Left ventricle myocardium inferior (tissue), 1 donor: ENCODE measurements at places on chromosomes 2 and 18. TPM values are rescaled to one million over a fixed set of nuclear protein-coding genes. Genes with fewer than 3 reads are reported as not detected.

- peaks cover 19% of the 10 kb centered on the region for H3K4me1 ChIP-seq
- no peak overlapping the region for H3K27ac ChIP-seq
- no peak overlapping the region for H3K4me3 ChIP-seq
- no peak for DNase-seq
Observed at GRCh38 chr2:219079417-219079816, 18.7 kb upstream of the IHH start.

DNA sequence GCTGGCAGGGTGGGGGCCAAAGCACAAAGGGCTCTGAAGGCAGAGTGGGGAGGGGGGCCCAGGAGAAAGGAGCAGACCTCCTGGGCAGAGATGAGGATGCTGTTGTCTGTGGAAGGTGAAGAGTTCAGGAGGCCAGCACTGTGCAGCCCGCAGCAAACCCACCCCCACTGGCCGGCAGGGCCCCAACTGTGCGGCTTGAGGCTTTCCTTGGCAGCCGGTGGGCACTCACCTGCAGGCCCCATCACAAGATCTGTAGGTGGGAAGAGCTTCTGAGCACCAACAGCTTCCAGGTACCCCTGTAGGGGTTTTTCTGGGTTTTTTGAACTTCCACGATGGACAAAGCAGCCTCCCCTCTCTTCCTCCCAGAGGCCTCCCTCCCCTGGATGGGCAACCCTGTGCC, 72.9 kb downstream of the NDUFA10 start:
- H3K36me3 ChIP-seq = no peaks in the 10 kb centered on the region
- H3K27ac ChIP-seq = no peak overlapping the region
- peaks cover 54% of the 10 kb centered on the region for H3K4me1 ChIP-seq
- H3K4me3 ChIP-seq = no peak overlapping the region
- no peaks in the 10 kb centered on the region for H3K27me3 ChIP-seq

- H3K36me3 ChIP-seq = no peaks in the 10 kb centered on the region
- no peak overlapping the region for H3K27ac ChIP-seq
- H3K27me3 ChIP-seq = no peaks in the 10 kb centered on the region
Observed at GRCh38 chr2:48714245-48714644, 41.3 kb downstream of the LHCGR start.

DNA sequence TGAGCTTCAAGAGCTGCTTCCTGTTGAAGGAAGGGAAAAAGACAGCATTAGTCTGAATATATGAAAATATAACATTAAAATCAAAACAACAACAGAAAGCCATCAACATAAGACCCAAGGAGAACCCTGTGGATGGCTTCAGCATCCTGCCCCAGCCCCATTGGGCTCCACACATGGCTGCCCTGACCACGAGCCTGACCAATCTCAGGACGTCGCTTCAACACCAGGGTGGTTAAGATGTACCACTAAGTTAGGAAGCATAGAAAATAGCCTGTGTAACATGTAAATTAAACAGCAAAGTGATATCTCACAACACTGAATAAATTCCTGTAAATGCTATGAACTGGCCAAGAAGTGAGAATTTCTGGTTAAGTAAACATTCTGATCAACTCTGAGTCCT, 77.2 kb upstream of the CD226 start:
- no peak for DNase-seq
- H3K36me3 ChIP-seq = peaks cover 61% of the 10 kb centered on the region
- no peak overlapping the region for H3K4me3 ChIP-seq

- no peak overlapping the region for H3K4me3 ChIP-seq
- no peaks in the 10 kb centered on the region for H3K27me3 ChIP-seq
- DNase-seq = no peak
- no peaks in the 10 kb centered on the region for H3K36me3 ChIP-seq
- H3K27ac ChIP-seq = no peak overlapping the region
- H3K4me1 ChIP-seq = peaks cover 8% of the 10 kb centered on the region
Observed at GRCh38 chr2:182610231-182610630, 105.8 kb upstream of the DNAJC10 start.

DNA sequence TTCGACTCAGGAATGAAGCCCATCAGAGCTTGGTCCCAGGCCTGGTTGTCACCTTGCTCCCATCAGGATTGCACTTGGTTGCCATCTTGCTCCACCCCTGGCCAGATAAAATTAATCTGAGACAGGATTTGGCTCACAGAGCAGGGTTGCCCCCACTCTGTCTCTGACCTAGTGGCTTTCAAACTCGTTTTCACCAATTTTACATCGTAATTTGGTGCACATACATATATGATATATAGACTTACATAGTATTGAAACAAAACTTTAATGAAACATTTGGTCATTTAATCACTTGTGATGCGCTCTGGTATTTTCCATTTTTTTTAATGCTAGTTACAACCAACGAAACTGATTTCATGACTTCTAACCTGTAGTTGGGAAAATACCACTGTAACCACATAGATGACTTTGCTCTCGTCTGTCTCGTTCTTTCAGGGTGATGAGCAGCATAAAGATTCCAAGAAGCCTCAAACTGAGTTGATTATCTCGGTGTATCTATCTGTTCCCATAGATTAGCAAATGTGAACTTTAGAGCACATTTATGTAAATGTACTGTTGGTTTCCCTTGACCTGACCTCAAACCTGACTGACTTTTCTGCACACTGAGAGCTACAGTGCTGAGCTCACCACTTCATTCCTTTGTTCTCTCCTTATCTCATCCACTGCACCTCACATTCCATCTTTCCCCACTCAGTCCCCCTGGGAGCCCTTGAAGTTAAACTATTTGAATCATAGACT, 30.5 kb upstream of the PLB1 start:
- no peaks in the 10 kb centered on the region for H3K36me3 ChIP-seq
- H3K27ac ChIP-seq = no peak overlapping the region
- DNase-seq = no peak
- H3K27me3 ChIP-seq = no peaks in the 10 kb centered on the region
- no peak overlapping the region for H3K4me3 ChIP-seq

GRCh38 chr2:156958374-156958773, 299.1 kb upstream of the GALNT5 start:
- no peak for DNase-seq
- H3K36me3 ChIP-seq = no peaks in the 10 kb centered on the region
- no peaks in the 10 kb centered on the region for H3K27me3 ChIP-seq
- no peaks in the 10 kb centered on the region for H3K4me1 ChIP-seq

GRCh38 chr2:156955701-156956100, 301.8 kb upstream of the GALNT5 start:
- no peaks in the 10 kb centered on the region for H3K4me1 ChIP-seq
- H3K27me3 ChIP-seq = no peaks in the 10 kb centered on the region
- no peaks in the 10 kb centered on the region for H3K36me3 ChIP-seq
- no peak overlapping the region for H3K4me3 ChIP-seq

DNA sequence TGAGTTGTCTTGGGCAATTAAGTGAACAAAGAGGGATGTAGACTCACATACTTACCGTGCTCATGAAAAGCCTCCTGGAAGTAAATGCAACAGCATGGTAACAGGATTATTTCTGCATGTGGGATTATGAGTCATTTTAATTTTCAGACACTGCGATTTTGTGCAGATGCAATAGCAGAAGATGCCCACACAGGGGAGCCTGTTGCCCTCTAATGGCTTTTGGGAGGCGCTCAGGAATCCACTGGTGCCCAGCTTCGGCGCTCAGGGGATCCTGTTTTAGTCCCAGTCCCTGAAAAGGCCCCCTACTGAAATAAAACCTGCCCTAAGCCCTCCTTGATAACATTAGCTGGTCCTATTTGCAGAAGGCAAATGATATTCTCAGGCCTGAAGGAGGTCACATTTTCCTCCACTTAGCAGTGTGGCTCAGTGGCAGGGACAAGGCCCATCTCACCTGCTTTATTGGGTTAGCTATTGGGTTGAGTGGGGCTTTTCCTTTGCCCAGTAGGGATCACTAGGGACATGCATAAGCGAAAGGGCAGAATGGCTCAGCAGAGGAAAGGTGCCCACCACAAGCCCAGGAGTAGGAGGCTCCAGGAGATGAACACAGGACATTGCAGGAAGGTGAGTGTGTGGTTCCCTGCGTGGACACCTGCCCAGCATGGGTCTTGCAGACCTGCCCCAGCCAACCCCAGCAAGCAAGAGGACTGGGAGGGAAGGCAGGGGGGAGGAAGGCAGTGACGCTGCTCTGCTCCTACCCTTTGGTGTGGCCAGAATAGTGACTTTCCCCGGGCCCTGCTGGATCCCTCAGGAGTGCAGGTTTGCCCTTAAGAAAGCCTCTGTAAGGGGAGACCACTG, 26.5 kb upstream of the KCNS3 start:
- peak; percentile 24 for DNase-seq
- no peak overlapping the region for H3K4me3 ChIP-seq
- H3K27me3 ChIP-seq = peaks cover 28% of the 10 kb centered on the region
- no peaks in the 10 kb centered on the region for H3K36me3 ChIP-seq
- no peak overlapping the region for H3K27ac ChIP-seq

DNA sequence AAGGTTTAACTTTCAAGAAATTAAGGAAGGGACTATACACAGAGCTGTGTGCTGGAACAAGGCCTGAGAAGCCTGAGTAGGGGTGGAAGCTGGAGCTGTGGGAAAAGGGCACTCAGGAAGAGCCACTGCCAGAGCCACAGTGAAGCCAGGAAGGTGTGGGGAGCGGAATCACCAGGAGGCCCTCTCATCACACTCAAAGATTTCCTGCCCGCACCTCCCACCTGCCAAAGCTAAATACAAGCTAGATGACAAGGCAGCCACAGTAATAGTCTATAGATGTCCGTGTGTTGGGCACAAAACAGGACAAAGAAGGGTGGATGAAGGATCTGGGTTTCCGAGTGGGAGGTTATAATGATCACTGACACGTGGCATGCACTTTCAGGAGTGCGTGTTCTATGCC, 126.0 kb downstream of the ZNF532 start:
- no peak for DNase-seq
- H3K27me3 ChIP-seq = no peaks in the 10 kb centered on the region
- H3K36me3 ChIP-seq = peaks cover 11% of the 10 kb centered on the region
- no peak overlapping the region for H3K4me3 ChIP-seq

GRCh38 chr2:205311201-205311600, 371.1 kb upstream of the NRP2 start:
- H3K36me3 ChIP-seq = no peaks in the 10 kb centered on the region
- no peak for DNase-seq
- no peaks in the 10 kb centered on the region for H3K4me1 ChIP-seq
- no peak overlapping the region for H3K27ac ChIP-seq

DNA sequence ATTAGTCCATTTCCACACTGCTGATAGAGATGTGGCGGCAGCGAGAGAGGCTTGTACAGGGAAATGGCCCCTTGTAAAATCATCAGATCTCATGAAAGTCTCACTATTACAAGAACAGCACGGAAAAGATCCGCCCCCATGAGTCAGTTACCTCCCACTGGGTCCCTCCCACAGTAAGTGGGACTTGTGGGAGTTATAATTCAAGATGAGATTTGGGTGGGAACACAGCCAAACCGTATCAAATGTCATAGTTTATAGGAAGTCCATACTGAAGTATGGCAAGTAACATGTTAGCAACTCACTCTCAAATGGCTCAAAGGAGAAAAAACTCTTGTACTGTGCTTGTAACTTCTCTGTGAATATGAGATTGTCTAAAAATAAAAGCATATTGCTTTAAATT, 56.1 kb downstream of the FARP2 start:
- no peaks in the 10 kb centered on the region for H3K4me1 ChIP-seq
- H3K27me3 ChIP-seq = no peaks in the 10 kb centered on the region
- H3K36me3 ChIP-seq = peaks cover 92% of the 10 kb centered on the region
- no peak for DNase-seq
- no peak overlapping the region for H3K4me3 ChIP-seq

GRCh38 chr2:74893332-74893731, 59.4 kb downstream of the HK2 start:
- no peak overlapping the region for H3K4me3 ChIP-seq
- H3K4me1 ChIP-seq = no peaks in the 10 kb centered on the region
- H3K36me3 ChIP-seq = peaks cover 18% of the 10 kb centered on the region
- H3K27me3 ChIP-seq = no peaks in the 10 kb centered on the region

- H3K27ac ChIP-seq = no peak overlapping the region
- no peaks in the 10 kb centered on the region for H3K4me1 ChIP-seq
- no peak overlapping the region for H3K4me3 ChIP-seq
- DNase-seq = no peak
- no peaks in the 10 kb centered on the region for H3K36me3 ChIP-seq
Observed at GRCh38 chr2:239008677-239009588, 161.0 kb downstream of the TWIST2 start.

DNA sequence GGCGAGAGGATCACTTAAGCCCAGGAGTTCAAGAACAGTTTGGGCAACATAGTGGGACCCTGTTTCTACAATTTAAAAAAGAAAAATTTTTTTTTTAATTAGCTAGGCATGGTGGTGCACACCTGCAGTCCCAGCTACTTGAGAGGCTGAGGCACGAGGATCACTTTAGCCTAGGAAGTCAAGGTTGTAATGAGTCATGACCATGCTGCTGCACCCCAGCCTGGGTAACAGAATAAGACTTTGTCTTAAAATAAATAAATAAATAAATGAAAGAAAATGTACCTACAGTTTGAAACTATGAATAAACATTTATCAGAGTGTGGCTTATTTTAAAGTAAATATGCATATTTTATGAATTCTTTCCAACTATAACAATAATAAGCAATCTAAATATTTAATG, 16.7 kb downstream of the PDE1A start:
- no peak overlapping the region for H3K4me3 ChIP-seq
- no peak for DNase-seq
- H3K27ac ChIP-seq = no peak overlapping the region
- no peaks in the 10 kb centered on the region for H3K27me3 ChIP-seq
- H3K36me3 ChIP-seq = no peaks in the 10 kb centered on the region

GRCh38 chr18:77522051-77522675, 272.5 kb downstream of the GALR1 start:
- no peaks in the 10 kb centered on the region for H3K4me1 ChIP-seq
- H3K36me3 ChIP-seq = no peaks in the 10 kb centered on the region
- H3K4me3 ChIP-seq = no peak overlapping the region
- H3K27ac ChIP-seq = no peak overlapping the region

Gene FAM237A
- not detected for total RNA-seq

Gene IL36B
- total RNA-seq = not detected

Gene MSTN
- not detected for total RNA-seq

Gene SAG
- not detected for total RNA-seq

Gene SLC8A1
- 990 TPM for total RNA-seq

Gene IKZF2
- 6.8 TPM for total RNA-seq

Gene PLA2R1
- 2.3 TPM for total RNA-seq

Gene MEIS1
- 38.0 TPM for total RNA-seq

Gene CWC22
- 12.0 TPM for total RNA-seq

Gene EGR4
- not detected for total RNA-seq
